Fibroblast of mammary gland (primary cell): ENCODE measurements at places on chromosomes 1 and 21.

GRCh38 chr1:86718786-86719185 is 14.4 kb downstream of the SH3GLB1 start:
- DNase-seq: no peak

- DNase-seq: peak; percentile 85
Measured at GRCh38 chr1:200738327-200738948, at the start of gene CAMSAP2. Gene CAMSAP2 (plus strand): TSS chr1:200738893. CDS start chr1:200739828, 935 bp downstream.

DNA sequence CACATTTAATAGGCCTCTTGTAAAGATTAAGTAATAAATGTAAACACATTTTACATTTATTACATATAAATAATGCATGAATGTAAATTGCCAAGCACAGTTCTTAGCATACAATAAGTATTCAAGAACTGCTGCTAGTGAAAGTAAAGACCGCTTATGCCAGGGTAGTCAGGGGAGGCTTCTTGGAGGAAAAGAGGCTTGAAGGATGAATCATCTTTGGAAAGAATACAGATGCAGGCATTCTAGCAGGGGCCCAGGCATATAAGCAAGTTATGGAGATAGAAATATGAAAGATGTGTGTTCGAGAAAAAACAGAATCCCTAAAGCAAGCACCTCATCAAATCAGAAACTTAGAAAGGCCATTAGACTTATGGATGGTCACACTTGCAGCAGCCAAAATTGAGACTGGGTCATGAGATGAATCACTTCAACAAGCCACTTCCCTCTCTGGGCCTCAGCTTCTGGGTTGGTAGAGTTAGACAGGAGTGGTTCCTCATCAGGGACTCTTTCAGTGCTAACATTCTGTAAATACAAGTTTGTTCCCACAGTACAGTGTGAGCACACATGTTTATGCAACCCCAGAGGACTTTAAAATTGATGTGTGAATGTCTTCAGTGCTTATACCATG is 79.8 kb upstream of the ROR1 start:
- DNase-seq: peak; percentile 54

DNA sequence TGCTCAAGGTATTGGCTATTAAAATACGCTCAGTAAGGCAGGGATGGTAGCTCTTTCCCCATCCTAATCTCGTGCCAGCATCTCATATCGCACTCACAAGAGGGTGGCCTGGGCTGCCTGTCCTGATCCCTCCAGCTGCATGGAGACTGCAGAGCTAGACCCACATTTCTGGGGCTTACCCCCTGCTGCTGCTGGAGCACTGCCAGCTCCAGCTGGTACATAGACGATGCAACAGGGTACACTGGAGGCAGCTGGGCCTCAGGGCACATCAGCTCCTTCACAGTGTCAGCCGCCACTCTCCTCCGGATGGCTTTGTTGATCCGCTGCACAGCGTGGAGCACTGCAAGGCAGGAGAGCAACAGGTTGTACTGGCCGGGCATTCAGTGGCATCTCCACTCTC is 16.0 kb downstream of the IQGAP3 start:
- DNase-seq: no peak

GRCh38 chr1:106022312-106022902 is 1034.1 kb upstream of the PRMT6 start:
- peak; percentile 0 for DNase-seq

DNA sequence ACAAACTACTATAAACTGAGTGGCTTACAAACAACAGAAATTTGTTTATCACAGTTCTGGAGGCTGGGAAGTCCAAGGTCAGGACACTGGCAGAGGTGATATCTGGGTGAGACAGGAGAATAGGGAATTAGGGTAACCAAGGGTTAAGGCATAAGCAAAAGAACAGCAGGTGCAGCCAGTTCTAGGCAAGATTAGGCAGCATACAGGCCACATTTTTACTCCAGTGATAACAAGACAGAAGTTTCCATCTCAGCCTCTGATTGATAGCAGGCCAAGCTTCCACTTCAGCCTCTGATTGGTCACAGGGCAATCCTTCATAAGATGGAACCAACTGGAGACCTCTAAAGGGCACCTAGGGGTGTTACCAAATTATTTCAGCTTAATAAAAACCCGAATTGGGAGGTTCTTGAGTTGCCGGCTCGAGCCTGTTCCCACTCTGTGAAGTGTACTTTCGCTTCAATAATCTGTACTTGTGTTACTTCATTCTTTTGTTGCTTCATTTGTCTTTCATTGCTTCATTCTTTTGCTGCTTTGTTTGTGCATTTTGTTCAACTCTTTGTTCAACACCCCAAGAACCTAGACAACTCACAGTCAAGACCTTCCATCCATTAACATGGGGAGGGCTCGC is 185.6 kb downstream of the TOMM20 start:
- no peak for DNase-seq

DNA sequence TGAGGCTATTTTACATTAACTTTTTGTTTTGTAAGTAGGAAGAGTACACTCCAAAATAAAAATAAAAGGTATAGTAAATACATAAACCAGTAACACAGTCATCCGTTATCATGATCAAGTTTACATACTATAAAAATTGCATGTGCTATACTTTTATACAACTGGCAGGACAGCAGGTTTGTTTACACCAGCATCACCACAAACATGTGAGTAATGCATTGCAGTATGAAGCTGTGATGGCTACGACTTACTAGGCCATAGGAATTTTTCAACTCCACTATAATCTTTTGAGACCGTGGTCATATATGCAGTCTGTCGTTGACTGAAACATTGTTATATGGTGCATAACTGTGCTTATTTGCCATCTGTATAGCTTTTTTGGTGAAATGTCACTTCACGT is 106.2 kb downstream of the CENPF start:
- DNase-seq: no peak

- DNase-seq: no peak
Measured at GRCh38 chr21:31135531-31136184, 97.4 kb upstream of the KRTAP19-8 start.

GRCh38 chr1:118143121-118143520 is 41.9 kb downstream of the SPAG17 start:
- no peak for DNase-seq

DNA sequence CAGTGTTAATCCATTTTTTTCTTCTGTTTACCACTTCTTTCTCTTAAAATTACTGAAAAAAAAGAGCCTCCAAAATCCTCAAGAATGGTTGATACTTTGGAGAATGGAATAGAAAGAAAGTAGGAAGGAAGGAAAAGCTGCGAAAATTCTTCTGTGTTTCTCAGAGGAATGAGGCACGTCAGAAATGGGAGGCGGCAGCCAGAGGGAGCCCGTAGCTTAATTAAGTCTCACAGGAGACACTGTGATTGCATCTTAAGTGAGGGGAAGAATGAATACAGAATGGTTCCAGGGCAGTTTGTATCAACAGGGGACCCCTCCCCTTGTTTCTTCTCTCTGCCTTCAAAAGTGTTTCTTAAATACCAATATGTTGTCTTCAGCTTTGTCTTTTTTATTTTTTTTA is 1099.5 kb downstream of the PLA2G4A start:
- peak; percentile 16 for DNase-seq

GRCh38 chr1:173440430-173440829 is 36.7 kb upstream of the PRDX6 start:
- no peak for DNase-seq

DNA sequence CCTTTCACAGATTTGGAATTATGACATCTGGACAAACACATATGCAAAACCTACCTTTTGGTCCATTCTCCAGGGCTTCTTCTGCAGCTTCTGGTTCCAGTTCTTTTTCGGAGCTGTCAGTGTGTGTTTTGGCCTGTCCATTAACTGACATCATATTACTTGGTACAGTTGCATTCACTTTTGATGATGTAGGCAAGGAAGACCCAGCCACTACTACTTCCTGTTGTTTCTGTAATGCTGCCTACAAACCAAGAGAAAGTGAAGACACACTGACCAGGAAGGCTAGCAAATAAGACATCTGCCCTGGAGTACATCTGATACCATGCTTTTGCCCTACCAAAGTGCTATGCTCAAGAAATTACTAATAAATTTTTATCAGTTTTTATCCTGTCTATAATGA is 31.9 kb downstream of the ACBD3 start:
- no peak for DNase-seq

- DNase-seq: no peak
Measured at GRCh38 chr1:154726443-154726842, 118.5 kb upstream of the ADAR start.

GRCh38 chr1:145926686-145927062 is 610 bp downstream of the RBM8A start:
- no peak for DNase-seq

GRCh38 chr1:44549510-44549909 is 124.8 kb downstream of the TMEM53 start:
- no peak for DNase-seq

GRCh38 chr1:61482170-61482734 is 242.7 kb downstream of the TM2D1 start:
- DNase-seq: peak; percentile 14

GRCh38 chr1:114428083-114428754 is 82.8 kb downstream of the TRIM33 start:
- DNase-seq: peak; percentile 31

DNA sequence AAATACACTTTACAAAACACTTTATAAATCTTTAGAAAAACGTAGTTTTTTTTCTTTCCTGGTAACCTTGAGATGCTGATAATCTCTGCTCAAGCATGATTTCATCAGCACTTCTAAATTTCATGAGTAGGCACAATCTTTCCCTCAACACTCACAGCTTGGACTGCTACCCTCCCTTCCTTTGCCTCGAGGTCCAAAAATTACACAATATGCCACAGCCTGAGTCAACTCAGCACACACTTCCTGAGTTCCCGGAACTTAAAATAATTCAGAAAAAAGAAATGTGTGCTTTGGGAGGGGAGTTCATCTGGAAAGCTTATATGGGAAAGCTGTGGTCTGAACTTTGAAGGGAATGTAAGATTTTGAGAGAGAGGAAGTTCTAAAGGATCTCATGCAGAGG is 5.9 kb downstream of the CLCA2 start:
- peak; percentile 96 for DNase-seq

- peak; percentile 49 for DNase-seq
Measured at GRCh38 chr1:214264196-214264595, 16.8 kb upstream of the SMYD2 start.

- no peak for DNase-seq
Measured at GRCh38 chr1:35394386-35394785, 125.9 kb downstream of the ZMYM4 start.

- no peak for DNase-seq
Measured at GRCh38 chr1:91752324-91752723, 133.6 kb downstream of the TGFBR3 start.

DNA sequence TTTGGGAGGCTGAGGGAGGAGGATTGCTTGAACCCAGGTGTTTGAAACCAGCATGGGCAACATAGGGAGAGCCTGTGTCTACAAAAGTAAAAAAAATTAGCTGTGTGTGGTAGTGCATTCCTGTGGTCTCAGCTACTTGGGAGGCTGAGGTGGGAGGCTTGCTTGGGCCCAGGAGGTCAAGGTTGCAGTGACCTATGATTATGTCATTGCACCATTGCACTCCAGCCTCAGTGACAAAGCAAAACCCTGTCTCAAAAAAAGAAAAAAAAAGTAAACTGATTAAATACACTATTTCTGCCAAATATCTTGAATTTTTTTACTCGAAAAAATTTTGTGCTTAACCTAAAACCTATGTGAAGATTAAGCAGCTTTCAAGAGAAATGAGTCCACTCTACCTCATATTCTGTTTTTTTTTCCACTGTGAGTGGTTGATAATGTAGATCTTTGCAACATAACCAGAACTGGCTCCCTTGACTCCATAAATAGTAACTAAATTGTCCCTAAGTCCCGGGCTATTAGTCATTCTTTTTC is 19.4 kb upstream of the ZNF281 start:
- DNase-seq: peak; percentile 70

GRCh38 chr1:1281533-1282321 is 1.5 kb downstream of the SCNN1D start:
- DNase-seq: peak; percentile 76

DNA sequence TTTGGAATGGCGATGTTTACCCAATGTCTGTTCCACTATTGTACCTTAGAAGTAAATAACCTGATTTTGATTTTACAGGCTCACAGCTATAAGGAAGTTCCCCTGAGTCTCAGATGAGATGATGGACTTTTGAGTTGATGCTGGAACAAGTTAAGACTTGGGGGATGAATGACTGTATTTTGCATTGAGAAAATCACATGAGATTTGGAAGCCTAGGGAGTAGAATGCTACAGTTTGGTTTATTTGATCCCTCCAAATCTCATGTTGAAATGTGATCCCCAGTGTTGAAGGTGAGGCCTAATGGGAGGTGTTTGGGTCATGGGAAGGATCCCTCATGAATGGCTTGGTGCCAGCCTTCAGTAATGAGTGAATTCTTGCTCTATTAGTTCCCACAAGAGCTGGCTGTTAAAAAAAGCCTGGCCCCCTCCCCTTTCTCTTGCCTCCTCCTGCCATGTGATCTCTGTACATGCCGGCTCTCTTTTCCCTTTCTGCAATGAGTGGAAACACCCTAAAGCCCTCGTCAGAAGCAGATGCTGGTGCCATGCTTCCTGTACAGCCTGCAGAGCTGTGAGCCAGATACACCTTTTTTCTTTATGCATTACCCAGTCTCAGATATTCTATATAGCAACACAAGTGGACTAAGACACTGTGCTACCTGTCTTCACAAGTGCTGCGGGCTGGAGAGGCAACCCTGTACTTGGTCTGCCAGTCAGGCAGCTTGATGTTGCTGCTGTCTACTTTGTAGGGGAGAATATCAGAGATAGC is 77.0 kb upstream of the TLR5 start:
- no peak for DNase-seq

DNA sequence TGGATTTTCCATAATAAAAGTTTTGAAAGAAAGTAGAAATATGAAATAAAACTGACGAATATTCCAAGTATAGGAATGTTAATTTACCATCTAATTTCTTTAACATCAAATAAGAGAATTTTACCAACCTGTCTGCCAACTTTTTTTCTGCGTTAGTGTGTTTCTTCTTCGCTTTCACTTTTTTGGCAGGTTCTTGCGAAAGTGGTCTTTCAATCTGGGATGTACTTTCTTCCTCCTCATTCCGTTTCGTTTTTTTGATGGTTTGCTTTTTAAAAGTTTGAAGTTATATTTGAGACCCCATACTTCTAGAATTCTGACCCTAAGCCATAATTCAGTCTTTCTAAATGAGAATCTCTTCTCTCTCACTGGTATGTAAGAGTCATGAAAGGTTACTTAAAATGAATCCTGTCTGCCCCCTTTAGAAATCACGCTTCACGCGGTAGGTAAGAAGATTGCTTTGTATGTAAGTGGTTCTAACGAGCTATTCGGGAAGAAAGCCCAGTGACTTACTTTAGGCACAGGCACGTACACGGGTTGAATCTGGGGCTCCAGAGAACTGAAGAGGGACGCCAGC is 580 bp downstream of the RBM34 start:
- DNase-seq: peak; percentile 67

DNA sequence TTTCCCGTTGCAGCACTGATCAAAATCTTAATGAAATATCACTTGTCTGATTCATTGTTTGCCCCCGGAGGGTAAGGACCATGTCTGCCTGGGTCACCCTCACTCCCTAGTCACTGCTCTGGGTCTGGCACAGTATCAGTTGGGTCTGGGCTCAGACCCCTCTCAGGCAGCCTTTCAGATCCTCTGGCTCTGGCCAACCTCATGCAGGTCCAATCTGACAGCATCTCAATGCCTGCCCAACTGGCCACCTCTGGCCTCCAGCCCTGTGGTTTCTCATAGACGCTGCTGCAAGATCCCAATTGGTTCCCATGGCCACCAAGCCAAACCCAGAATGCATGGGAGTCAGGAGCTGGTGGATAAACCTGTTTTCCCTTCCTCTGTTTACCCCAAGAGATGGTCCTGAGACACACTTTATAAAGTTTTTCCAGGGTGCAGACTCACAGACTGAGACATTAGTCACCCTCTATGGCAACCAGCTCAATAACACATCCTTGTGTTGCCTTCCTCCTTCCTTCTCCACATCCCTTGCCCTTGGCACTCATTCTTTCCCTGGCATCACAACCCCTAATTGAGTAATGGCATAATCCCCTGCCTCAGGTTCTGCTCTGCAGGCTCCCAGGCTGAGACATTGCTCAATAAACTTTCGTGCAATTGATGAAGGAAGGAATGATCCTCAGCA is 199.2 kb downstream of the GRIK3 start:
- DNase-seq: no peak
